ENCODE measurements at places on chromosomes 12 and 14.

- DNase-seq: no peak
Measured at GRCh38 chr14:74500417-74501134, 7.0 kb downstream of the ISCA2 start.

DNA sequence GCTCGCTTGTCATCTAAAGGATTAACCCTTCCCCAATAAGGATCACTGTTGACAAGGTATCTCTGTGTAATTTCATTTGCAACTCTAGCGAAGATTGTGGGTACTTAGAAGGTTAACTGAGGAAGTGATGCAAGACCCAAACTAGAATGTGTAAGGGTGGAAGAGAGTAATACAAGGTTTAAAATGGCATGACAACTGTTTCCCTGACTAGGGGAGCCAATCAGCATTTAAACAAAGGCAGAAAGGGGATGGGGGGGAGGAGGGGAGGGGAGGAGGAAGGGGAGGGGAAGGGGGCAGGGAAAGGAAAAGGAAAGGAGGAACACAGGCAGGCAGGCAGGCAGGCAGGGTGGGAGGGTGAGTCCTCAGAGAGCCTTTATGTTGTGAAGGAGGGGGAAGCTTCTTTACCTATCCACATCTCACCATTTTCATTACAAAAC lies 31.1 kb downstream of the NRDE2 start:
- no peak for DNase-seq

DNA sequence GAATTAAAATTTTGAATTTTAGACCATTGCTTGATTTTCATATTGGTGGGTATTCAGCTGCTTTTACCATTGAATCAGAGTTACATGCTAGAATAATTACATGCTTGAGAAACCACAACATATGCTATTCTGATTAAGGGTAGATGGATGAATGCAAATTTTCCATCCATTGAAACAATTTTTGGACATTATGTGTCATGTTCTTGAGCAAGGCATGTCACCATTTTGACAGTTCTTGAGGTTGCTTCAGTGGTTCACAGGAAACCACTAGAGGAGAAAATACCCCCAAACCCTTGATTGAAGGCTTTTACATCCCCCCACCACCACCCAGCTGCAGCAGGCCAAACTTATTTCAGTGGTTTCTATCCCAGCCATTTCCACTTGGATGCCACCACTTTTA lies 13.5 kb downstream of the UBR7 start:
- DNase-seq: no peak

DNA sequence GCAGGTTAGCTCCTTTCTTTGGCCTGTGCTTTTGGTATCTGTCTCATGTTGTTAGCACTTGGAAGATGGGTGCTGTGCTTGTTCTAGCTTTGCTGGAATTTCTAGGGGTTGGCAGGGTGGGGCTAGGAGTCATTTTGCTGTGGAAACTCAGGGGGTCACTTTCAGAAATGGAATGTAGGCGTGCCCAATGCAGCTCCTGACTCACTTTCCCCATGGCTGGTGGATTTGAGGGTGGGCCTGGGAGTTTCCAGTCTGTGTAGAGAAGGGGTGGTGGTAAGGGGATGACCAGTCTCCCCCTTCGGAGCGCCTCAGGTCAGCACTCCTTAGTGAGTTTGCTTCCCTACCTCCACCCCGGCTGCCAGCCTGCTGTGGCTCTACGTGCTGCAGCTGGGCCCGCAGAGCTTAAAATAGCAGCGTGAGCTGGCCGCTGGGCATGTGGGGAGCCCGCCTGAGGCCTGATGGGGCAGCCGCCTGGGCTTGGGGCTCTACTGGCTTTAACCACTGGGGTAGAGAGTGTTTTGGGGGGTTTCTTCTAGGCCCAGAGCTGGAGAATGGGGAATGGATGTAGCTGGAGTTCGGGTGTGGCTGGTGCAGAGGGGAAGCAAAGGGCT lies 108.2 kb downstream of the TSPAN9 start:
- DNase-seq: no peak

DNA sequence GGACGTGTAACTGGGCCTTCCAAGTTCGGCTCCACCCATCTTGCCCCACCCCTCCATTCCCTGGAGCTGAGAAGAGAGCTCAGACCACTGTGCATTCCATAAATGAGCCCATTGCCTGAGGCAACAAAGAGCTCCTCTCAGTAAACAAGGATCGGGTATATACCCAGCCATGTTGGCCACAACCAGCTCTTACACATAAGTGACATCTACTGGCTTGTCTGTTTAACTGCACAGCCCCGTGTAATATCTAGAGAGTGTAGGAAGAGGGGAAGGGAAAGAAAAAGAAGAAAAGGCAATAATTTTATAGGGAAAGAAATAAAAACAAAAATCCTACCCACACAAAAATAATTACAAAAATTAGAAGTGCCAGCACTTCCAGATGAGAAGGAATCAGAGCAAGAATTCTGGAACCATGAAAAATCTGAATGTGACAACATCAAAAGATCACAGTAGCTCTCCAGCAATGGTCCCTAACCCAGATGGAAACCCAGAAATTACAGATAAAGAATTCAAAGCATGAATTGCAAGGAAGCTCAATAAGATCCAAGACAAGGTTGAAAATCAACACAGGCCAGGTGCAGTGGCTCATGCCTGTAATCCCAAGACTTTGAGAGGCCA lies 308.1 kb downstream of the RPAP3 start:
- no peak for DNase-seq

- no peak for DNase-seq
Measured at GRCh38 chr12:117489671-117490070, 128.2 kb upstream of the NOS1 start.

- DNase-seq: no peak
Measured at GRCh38 chr14:60646226-60646818, 3.0 kb downstream of the SIX1 start.

DNA sequence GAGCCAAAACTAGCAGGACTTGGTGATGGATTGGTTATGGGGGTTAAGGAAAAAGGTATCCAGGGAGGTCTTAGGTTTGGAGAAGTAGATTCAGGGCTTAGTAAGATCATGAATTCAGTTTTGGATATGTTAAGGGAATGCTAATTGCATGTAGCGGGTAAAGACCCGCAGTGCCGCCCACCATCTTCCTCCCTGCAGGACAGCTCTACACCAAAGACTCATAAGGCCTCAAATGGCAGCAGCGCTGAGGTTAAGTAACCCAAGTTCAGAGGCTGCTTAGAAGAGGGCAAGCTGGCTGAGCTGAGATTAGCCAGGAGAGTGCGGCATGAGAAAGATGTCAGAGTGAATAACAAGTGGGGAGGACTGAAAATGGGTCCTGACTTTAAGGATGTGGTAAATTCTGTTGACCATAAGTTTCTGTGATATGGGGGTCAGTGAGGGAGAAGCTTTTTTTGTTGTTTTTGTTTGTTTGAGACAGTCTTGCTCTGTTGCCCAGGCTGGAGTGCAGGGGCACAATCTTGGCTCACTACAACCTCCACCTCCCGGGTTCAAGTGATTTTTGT lies 26.2 kb downstream of the RAD9B start:
- no peak for DNase-seq

DNA sequence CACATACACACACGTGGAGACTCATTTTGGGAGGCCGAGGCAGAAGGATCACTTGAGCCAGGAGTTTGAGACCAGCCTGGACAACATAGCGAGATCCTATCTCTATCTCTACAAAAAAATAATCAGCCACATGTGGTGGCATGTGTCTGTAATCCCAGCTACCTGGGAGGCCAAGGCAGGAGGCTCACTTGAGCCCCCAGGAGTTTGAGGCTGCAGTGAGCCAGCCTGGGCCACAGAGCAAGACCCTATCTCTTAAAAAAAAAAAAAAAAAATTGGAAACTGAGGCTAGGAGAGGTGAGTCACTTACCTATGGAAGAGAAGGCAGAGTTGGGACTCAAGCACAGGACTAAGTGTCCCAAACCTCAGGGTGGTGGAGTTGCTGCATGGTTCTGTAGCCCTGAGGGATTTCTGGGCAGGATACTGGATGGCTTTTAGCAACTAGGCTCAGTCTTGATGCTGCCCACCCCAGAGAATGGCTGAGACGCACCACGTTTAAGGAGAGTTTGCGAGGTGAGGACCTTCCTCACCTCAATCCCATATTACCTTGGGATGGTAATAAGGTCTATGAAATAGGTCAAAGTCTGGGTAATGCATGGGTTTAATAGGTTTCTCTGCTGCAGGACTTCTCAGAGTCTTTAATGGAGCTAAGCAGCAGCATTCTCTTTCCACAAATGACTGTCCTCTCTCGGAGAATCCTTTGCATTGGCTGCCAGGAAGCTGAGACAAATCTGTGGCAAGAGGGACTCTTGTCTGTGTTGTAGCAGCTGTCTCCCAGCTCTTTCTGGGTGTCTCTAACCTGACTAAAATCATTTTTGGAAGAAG lies 35.6 kb downstream of the SH2B3 start:
- no peak for DNase-seq

DNA sequence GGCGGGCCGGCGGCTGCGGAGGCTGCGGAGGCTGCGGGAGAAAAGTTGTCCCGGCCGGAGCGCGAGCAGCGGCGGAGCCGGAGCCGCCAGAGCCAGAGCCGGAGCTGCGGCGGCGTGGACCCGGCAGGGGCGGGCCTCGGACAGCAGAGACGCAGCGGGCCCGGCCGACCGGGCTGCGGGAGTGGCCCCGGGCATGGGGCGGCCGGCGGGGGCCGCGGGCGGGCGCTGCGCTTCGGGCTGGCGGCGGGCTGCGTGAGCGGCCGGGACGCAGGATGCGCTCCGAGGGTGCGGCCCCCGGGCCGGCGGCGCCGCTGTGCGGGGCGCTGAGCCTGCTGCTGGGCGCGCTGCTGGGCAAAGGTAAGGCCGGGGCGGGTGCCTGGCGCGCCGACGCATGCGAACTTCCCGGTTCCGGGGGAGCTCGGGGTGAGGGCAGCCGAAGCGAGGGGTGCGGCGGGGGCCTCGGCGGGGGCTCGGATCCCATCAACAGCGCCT lies at the start of gene TMEM132C:
TMEM132C (plus strand) TSS at position 40 of the 492 bp plus-strand sequence; CDS start at position 273, 233 bp downstream.
- no peak for DNase-seq

DNA sequence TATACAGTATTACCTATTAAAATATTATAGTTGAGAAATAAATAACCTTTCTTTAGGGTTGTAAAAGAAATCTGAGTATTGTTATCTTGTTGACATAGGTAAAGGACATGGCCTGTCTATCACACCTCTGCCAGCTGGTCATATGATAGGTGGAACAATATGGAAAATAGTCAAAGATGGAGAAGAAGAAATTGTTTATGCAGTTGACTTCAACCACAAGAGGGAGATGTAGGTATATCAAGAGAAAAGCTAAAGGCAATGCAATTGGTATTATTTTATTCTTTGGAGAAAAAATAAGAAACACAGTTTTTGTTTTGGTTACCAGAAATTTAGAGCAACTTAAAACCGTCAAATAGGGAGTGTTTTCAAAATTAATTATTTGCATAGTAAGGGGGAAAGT lies 13.5 kb downstream of the CPSF2 start:
- no peak for DNase-seq

DNA sequence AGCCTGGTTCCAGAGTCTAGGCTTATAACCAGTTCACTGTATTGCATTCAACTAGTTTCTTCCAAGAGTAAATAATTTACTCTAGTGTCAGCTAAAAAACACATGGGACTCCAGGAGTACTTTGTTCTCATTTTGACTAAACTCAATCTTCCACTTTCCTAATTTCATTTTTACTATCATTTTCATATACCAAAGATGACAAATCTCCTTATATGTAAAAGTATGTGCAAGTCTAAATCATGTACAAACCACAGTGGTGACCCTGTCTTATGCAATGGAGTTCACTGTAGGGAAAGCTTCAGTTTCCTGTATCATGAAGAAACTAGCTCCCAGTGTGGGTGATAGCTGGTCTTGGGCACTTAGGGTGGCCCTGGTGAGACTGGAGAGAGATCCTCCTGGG lies 151.6 kb downstream of the HELB start:
- DNase-seq: no peak

- no peak for DNase-seq
Measured at GRCh38 chr12:48831257-48831656, 13.0 kb downstream of the CACNB3 start.

GRCh38 chr12:59735231-59735630 lies 139.4 kb downstream of the SLC16A7 start:
- no peak for DNase-seq

- DNase-seq: no peak
Measured at GRCh38 chr12:117027251-117028086, 71.7 kb downstream of the TESC start.

GRCh38 chr12:124428136-124428791 lies 133.4 kb downstream of the RFLNA start:
- DNase-seq: no peak

DNA sequence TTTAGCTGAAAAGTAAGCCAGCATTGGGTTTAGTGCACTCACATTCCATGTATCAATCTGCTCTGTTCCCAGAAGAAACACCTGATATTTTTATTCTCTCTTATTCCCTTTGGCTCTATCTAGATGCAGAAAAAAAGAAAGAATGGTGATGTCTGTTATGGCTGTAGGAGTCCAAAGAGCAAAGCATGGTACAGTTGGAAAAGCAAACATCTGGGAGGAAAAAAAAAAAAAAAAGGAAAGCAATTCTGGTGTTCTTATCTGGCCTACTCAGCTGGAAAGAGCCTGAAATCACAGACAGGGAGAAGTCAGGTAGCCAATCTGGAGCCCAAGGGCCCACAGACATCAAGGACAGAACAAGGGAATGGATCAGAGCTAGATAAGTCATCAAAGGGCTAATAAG lies 293.9 kb downstream of the DUSP6 start:
- DNase-seq: no peak

DNA sequence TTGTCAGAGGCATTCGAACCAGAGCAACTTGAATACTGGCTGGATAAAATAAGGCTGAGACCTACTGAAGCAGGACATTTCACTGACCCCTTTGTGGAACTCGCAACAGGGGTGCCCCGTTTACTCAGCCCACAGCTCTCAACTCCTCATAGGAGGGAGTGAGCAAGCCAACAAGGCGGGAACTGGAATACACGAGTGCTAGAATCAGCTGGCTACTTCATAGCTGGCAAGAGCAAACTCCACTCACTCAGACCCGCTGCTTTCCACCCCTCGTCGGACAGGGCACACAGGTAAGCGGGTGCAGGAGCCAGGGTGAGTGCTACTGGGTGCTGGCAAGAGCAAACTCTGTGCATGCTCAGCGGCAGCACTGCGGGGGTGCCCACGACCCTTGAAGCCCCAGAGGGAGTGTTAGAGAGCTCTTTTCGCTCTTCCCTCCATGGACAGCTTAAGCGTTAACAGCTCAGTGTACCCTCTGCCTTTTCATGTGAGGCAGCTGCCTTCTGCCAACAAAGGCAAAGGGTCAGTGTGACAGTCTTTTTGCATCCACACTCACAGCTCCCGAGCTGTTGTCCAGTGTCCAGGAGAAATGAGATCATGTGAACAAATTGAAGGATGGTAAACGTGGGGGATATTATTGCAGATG lies 15.7 kb downstream of the CAPZA3 start:
- DNase-seq: no peak

- no peak for DNase-seq
Measured at GRCh38 chr14:46940611-46941010, 289.0 kb upstream of the RPL10L start.

DNA sequence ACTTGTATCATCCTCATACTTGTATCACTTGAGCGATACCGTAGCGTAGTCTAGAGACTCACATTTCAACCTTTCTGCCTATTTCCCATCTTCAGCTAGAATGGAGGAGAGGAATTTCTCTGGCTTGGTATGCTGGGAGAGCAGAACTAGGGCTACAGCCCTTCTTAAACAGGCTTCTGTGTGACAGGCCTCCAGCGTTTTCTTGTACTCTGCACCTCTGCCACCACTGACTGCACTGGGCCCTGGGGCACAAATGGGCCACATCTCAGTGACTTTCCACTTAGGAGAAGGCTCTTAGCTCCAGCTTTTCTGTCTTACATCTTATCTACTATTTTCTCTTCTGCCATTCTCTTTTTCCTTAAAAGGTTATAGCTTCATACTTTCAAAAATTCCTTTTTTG lies 26.8 kb downstream of the HCFC2 start:
- DNase-seq: no peak
